ENCODE measurements at places on chromosomes 7 and 10. TPM values are rescaled to one million over a fixed set of nuclear protein-coding genes. Genes with fewer than 3 reads are reported as not detected.

DNA sequence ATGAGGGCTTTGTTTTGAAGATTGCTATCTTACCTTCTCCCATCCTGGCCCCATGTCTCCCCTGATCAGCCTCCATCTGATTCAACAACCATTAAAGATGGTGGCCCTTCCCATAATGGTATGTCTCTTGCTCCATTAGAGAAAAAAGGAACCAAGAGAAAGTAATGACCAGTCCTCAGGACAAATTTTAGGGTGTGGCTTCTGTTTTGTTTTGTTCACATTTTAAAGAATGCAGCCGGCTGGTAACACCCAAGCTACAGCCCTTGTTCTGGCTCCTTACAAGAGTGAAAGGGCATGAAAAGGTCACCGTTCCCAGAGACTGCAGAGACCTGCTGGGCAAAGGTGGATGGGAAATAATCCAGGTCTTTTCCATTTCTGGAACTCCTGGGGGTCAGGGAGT, 287.9 kb upstream of the NEBL start:
- no peak for DNase-seq
- no peaks in the 10 kb centered on the region for H3K4me1 ChIP-seq
- no peak overlapping the region for H3K4me3 ChIP-seq
- H3K27me3 ChIP-seq: no peaks in the 10 kb centered on the region
- no peak overlapping the region for H3K27ac ChIP-seq
- no peaks in the 10 kb centered on the region for H3K36me3 ChIP-seq

MMRN2 gene
- total RNA-seq: 20.9 TPM

GRCh38 chr10:130606001-130606405, 469.8 kb downstream of the GLRX3 start:
- H3K27ac ChIP-seq: no peak overlapping the region
- H3K27me3 ChIP-seq: peaks cover 6% of the 10 kb centered on the region
- no peak overlapping the region for H3K4me3 ChIP-seq
- no peaks in the 10 kb centered on the region for H3K36me3 ChIP-seq
- no peaks in the 10 kb centered on the region for H3K4me1 ChIP-seq

PRRT4 gene
- 0.83 TPM for total RNA-seq

SLC39A12 gene
- total RNA-seq: not detected

DNA sequence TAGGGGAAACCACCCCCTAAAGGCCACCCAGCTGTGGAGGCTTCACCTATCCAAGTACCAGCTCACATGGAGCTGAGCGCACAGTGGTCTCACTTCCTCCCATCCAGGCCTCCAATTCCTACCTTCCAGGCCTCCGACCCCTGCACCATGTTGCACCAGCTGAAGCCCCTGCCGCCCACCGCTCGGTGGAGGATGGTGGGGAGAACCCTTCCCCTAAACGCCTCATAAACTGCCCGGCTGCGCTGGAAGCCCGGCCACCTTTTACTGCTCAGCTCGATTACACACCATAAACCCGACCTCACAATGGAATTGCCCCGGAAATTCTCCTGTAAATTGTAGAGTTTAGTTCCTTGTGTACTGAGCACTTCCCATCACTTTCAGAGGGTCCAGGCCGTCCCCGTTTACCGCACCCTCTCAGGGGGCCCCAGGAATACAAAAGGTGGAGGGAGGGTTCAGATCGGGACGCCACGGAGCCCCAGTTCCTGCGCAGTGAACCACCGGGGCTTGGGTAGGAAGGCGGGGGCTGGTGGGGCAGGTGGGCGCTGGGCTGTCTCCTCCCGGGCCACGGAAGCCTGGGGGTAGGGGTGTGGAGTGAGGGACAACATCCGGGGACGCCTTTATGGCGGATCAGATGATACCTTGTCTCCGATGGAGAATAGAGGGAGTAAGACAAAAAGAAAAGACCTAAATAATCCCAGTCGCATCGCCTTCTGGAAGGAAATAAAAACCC, 1.4 kb upstream of the HOXA7 start:
- peak; percentile 13 for DNase-seq
- H3K27me3 ChIP-seq: no peaks in the 10 kb centered on the region
- no peaks in the 10 kb centered on the region for H3K36me3 ChIP-seq
- peaks cover 12% of the 10 kb centered on the region for H3K4me1 ChIP-seq
- no peak overlapping the region for H3K4me3 ChIP-seq
- H3K27ac ChIP-seq: no peak overlapping the region

GRCh38 chr10:97927622-97928021, 78.0 kb downstream of the GOLGA7B start:
- no peaks in the 10 kb centered on the region for H3K36me3 ChIP-seq
- H3K4me1 ChIP-seq: no peaks in the 10 kb centered on the region
- H3K27me3 ChIP-seq: peaks cover 5% of the 10 kb centered on the region
- H3K27ac ChIP-seq: no peak overlapping the region
- H3K4me3 ChIP-seq: no peak overlapping the region
- no peak for DNase-seq

DNA sequence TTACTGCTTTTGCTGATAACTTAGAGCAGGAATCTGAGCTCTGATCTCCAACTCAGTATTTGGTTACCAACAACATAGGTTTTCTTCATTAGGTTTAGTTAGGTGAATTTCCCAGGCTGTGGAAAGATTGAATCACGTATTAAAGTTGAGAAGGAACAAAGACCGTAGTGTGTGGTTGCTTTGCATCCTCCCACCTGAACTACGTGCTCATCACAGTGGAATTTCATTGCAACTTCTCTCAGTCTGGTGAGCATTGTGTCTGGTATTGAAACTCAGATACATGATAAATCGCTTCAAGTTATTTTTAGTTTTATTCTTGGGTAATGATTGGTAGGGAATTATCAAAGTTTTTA, 139.4 kb upstream of the AKR1E2 start:
- H3K27me3 ChIP-seq: no peaks in the 10 kb centered on the region
- no peaks in the 10 kb centered on the region for H3K36me3 ChIP-seq
- H3K4me3 ChIP-seq: no peak overlapping the region

DNA sequence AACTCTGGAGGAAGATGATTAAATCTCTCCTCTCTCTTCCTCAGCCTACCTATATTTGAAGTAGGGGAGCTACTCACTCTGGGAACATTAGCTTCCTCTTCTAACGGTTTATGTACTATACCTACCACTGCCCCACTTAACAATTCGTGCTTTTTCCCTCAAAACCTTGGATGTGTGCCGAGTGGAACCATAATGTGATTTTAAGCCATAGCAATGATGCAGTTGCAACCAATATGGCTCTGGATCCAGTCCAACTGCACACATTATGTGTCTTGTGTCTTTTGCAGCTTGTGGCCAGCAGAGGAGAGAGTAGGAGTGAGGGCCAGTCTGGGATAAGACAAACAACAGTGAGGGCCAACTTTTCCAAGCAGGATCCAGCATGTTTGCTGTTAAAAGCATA, 170.7 kb downstream of the GATA3 start:
- no peaks in the 10 kb centered on the region for H3K36me3 ChIP-seq
- H3K27me3 ChIP-seq: no peaks in the 10 kb centered on the region
- H3K4me1 ChIP-seq: no peaks in the 10 kb centered on the region
- no peak overlapping the region for H3K4me3 ChIP-seq

SRI gene
- 65.2 TPM for total RNA-seq

- H3K4me3 ChIP-seq: no peak overlapping the region
- no peaks in the 10 kb centered on the region for H3K27me3 ChIP-seq
- no peak for DNase-seq
- H3K36me3 ChIP-seq: no peaks in the 10 kb centered on the region
Measured at GRCh38 chr7:124840435-124840834, 74.8 kb upstream of the GPR37 start.

GRCh38 chr10:75861582-75861981, 430.2 kb downstream of the LRMDA start:
- no peak overlapping the region for H3K27ac ChIP-seq
- H3K27me3 ChIP-seq: no peaks in the 10 kb centered on the region
- no peaks in the 10 kb centered on the region for H3K36me3 ChIP-seq
- no peak overlapping the region for H3K4me3 ChIP-seq
- H3K4me1 ChIP-seq: no peaks in the 10 kb centered on the region
- DNase-seq: no peak

EN2 gene
- total RNA-seq: 0.14 TPM

DNA sequence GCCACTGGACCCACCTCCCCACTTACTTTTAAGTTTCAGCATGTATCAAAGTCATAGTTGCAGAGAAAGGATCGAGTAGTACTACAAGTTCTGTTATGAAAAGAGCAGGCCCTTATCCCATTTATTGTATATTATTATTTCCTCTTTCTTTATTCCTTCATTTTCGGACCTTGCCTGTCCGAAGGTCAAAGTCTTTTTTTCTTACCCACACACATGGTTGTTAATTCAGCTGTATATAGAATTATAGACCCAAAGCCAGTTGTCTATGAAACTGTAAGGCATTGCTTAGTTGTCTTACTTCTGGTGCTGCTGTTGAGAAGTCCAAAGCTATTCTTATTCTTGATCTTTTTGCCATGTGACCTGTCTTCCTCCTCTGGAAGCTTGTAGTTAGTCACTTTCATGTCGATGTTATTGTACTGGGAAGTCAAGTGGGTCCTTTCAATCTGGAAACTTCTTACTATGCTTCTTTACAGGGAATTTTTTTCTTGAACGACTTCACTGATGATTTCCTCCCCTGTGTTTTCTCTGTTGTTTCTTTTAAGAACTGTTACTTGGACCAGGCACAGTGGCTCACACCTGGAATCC, 8.3 kb downstream of the NUDT5 start:
- peaks cover 18% of the 10 kb centered on the region for H3K36me3 ChIP-seq
- H3K4me3 ChIP-seq: no peak overlapping the region
- H3K4me1 ChIP-seq: no peaks in the 10 kb centered on the region
- DNase-seq: no peak
- no peaks in the 10 kb centered on the region for H3K27me3 ChIP-seq
- no peak overlapping the region for H3K27ac ChIP-seq

DNA sequence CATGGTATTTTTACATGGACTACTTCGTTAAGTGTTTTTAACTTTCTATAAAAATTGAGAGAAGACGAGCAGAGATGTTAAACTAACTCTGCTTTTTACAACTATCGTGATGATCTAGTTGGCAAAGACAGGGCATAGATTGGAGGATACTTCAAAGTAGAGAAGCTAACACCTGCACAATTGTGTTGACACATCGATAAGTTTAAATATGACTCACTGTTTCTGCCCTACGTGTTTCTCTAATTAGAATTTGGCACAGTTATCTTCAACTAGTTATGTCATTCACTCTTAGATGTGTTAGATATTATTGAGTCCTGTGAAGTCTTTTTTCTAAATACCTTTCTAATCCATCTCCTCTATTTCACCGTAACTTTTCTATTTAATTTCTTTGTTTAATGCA, 68.5 kb upstream of the FERD3L start:
- no peak overlapping the region for H3K27ac ChIP-seq
- H3K27me3 ChIP-seq: no peaks in the 10 kb centered on the region
- no peak for DNase-seq
- H3K4me1 ChIP-seq: no peaks in the 10 kb centered on the region

DNA sequence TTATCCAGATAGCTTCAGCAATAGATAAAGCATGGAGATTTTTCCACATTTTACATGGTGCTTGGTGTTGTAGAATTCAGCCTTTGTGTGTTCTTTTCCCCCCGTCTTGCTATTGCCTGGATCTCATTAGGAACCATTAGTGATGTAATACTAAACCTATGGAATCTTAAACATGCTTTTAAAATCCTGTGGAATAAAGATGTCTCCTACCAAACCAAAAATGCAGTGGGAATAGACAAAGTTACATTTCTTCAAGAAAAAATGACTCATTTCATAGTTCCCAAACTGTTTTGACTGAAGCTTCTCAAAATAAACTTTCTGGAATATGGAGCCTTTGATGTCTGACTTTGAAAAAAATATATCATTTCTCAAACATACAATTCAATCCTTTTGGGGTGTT, 44.0 kb downstream of the CALD1 start:
- no peak overlapping the region for H3K4me3 ChIP-seq
- DNase-seq: no peak
- no peaks in the 10 kb centered on the region for H3K36me3 ChIP-seq
- no peak overlapping the region for H3K27ac ChIP-seq

GRCh38 chr7:151051108-151051507, 2.8 kb downstream of the ASIC3 start:
- no peak overlapping the region for H3K4me3 ChIP-seq
- H3K4me1 ChIP-seq: no peaks in the 10 kb centered on the region
- peak; percentile 69 for DNase-seq
- H3K36me3 ChIP-seq: no peaks in the 10 kb centered on the region
- H3K27me3 ChIP-seq: no peaks in the 10 kb centered on the region
- no peak overlapping the region for H3K27ac ChIP-seq

- no peaks in the 10 kb centered on the region for H3K4me1 ChIP-seq
- no peaks in the 10 kb centered on the region for H3K36me3 ChIP-seq
- H3K27ac ChIP-seq: no peak overlapping the region
- H3K4me3 ChIP-seq: no peak overlapping the region
- no peak for DNase-seq
- peaks cover 7% of the 10 kb centered on the region for H3K27me3 ChIP-seq
Measured at GRCh38 chr10:118501637-118502440, 93.6 kb downstream of the PRLHR start.

- H3K4me1 ChIP-seq: peaks cover 55% of the 10 kb centered on the region
- DNase-seq: no peak
- no peaks in the 10 kb centered on the region for H3K27me3 ChIP-seq
- H3K27ac ChIP-seq: peak overlapping the region; percentile 74
- H3K4me3 ChIP-seq: no peak overlapping the region
- no peaks in the 10 kb centered on the region for H3K36me3 ChIP-seq
Measured at GRCh38 chr7:99105756-99106155, 38.2 kb downstream of the SMURF1 start.

GRCh38 chr7:16465469-16466361, at the start of gene SOSTDC1:
Gene SOSTDC1, minus strand, starts transcription at chr7:16465738. Its CDS starts 70 bp downstream, at chr7:16465668.
- no peaks in the 10 kb centered on the region for H3K4me1 ChIP-seq
- H3K27me3 ChIP-seq: no peaks in the 10 kb centered on the region
- DNase-seq: no peak

DNA sequence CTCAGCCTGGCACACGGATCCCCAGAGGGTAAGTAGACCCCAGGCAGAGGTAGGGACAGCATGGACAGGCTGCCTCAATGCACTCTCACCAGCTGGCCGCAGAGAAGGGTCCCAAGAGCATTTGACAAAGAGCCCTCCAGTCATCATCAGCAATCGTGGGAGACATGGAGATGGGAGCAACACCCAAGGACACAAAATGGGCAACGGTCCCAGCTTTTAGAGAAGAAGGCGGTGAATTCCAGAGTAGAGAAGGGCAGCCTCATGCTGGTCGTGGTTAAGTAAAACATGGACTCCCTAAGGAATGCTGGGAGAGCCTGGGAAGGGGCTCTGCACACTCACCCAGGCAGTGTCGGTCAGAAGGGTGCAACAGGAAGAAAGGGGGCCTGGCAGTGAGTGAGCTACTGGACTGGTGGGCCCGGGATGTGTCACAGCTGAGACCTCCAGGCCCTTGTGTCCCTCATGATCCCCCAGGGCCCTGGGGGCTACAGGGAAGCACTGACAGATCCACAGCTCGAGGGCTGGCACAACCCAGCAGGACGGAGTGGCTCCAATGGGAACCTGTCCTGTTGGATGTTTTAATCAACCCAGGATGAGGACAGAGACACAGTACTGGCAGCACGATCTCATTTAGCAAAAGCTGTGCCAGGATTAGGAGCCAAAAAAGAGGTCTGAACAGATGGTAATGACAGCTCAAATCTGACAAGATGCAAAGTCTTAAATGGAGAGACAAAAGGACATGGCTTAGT, 147.1 kb downstream of the NEURL1 start:
- H3K4me1 ChIP-seq: peaks cover 27% of the 10 kb centered on the region
- no peaks in the 10 kb centered on the region for H3K36me3 ChIP-seq
- H3K27me3 ChIP-seq: no peaks in the 10 kb centered on the region
- H3K27ac ChIP-seq: no peak overlapping the region
- DNase-seq: no peak
